Fibroblast of upper back skin (primary cell): ENCODE measurements at places on chromosomes 12 and 14.

DNA sequence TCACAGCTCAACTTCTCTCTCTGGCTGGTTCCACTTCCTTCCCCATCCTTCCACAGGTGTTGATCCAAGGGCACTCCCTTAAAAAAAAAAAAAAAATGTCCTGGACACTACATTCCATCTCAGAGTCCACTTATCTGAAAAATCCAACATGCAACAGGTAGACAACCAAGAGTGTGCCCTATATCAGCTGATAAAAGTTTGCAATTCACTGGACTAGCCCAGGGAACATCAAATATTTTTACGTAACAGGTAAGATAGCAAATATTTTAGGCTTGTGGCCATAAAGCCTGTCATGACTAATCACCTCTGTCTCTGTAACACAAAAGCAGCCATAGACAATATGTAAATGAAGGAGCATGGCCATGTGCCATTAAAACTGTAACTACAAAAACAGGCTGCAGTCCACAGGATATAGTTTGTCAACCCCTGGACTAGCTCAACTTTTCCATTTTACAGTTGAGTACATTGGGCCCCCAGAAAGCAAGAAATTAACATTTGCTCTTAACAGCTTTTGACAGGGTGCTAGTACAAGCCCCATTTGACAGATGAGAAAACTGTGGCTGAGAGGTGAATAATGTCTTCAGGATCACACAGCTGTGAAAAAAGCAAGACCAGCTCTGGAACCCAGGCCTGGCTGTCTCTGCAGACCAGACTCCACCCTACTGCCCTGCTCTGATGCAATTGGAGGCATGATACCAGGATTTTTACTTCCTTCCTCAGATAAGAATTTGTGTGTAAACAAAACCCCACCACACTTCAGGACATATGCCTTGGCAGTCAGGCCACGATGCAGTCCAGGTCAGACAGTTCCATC lies 68.9 kb downstream of the CMKLR1 start:
- DNase-seq: no peak

DNA sequence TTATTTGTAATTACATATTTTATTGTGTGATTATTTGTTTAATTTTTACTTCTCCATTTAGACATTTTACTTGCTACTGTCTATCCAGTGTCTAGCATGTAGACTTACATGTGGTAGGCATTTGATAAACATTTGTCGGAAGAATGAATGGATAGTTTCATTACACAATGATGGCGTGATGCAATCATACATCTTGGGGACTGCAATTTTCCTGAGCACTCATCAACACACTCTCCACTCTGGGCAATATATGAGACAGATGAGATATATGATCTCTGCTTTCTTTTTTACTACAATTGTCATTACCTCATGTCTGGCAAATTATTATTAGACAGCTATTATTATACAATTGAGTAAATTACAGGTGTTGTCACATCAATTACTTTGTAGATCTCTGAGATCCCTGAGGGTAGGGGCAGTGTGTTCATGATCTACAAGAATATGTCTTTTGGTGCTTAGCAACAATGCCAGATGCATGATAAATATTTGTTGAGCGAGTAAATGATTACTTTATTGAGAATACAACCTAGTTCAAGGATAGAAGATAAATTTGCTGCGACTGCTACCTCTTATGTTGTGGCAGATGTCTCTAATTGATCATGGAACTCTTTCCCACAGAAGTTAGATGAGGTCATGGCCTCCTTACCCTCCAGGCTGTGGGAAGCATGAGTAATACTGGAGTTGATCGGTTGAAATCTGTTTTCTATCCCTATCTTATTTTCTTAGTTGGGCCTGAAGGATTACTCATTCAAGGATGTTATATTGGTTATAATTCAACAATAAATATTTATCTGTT lies 416.0 kb downstream of the LRIG3 start:
- DNase-seq: peak; percentile 56

DNA sequence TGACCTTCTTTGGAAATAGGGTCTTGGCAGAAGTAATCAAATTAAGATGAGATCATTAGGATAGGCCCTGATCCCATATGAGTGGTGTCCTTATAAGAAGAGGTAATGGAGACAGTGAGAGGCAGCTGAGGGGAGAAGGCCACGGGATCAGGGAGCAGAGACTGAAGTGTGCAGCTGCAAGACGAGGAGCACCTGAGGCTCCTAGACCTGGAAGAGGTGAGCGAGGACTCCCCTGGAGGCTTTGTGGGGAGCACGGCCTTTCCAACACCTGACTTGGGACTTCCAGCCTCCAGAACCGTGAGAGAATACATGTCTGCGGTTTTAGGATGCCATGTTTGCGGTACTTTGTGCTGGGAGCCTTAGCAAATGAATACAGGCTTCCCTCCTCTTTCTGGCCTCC lies 37.5 kb downstream of the LRTM2 start:
- DNase-seq: no peak

DNA sequence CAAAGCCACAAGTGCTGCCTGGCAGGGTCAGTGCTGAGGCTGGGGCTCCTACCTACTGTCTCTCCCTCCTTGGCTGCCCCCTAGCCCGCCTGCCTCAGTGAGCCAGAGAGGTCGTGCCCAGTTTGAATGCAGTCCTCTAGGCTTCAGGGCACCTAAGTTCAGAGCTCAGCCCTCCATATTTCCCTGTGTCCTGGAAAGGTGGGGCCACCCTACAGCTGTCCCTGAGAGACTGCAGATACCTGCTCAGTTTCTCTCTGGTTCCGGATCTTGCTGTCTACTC lies 142.6 kb downstream of the CALM1 start:
- DNase-seq: no peak
